Spinal cord (tissue), 10 donors: ENCODE measurements at places on chromosomes 16 and 17. TPM values are rescaled to one million over a fixed set of nuclear protein-coding genes. Genes with fewer than 3 reads are reported as not detected.

The VPS9D1 gene
- 9.4 TPM for total RNA-seq

The ADAP2 gene
- 12.0 TPM for total RNA-seq

The PRDM7 gene
- not detected for total RNA-seq

The ADGRG1 gene
- 30.1 TPM for total RNA-seq

The NHERF2 gene
- total RNA-seq = 52.0 TPM

The MLX gene
- total RNA-seq = 23.7 TPM

The FAM171A2 gene
- 12.1 TPM for total RNA-seq

The ASPHD1 gene
- total RNA-seq = 4.2 TPM

The ACSM2A gene
- total RNA-seq = not detected

The LPO gene
- total RNA-seq = 0.17 TPM

The CYTH1 gene
- 28.1 TPM for total RNA-seq

The PIK3R5 gene
- 3.3 TPM for total RNA-seq

The RBFOX1 gene
- 47.4 TPM for total RNA-seq

The ANTKMT gene
- total RNA-seq = 11.7 TPM

The BRD7 gene
- total RNA-seq = 55.2 TPM

The SRCIN1 gene
- 20.0 TPM for total RNA-seq

The CCL17 gene
- not detected for total RNA-seq

The TMEM100 gene
- 54.0 TPM for total RNA-seq

The DNAI2 gene
- total RNA-seq = 6.4 TPM

The ACBD4 gene
- total RNA-seq = 3.2 TPM

The TBC1D3H gene
- not detected for total RNA-seq

The RAC3 gene
- 51.7 TPM for total RNA-seq

The FAM20A gene
- 46.5 TPM for total RNA-seq

The AARS1 gene
- 100 TPM for total RNA-seq

The ASPA gene
- total RNA-seq = 27.2 TPM

The MPO gene
- total RNA-seq = 6.0 TPM

The NPTX1 gene
- total RNA-seq = 19.4 TPM

The PERCC1 gene
- total RNA-seq = not detected

The SRL gene
- 1.6 TPM for total RNA-seq

The OR3A3 gene
- total RNA-seq = not detected

The PYDC1 gene
- 1.3 TPM for total RNA-seq

The SLC16A5 gene
- total RNA-seq = 8.7 TPM

The EIF3C gene
- 465 TPM for total RNA-seq

The NPIPB12 gene
- 24.8 TPM for total RNA-seq

The KRT15 gene
- not detected for total RNA-seq

The SBK1 gene
- 6.5 TPM for total RNA-seq

The ZSWIM7 gene
- total RNA-seq = 29.0 TPM

The C17orf78 gene
- total RNA-seq = not detected

The IRX3 gene
- total RNA-seq = 4.2 TPM

The CNTNAP4 gene
- total RNA-seq = 17.3 TPM

The ETV4 gene
- 4.7 TPM for total RNA-seq

The C17orf113 gene
- 3.0 TPM for total RNA-seq

The FOXL1 gene
- 3.9 TPM for total RNA-seq

The HELZ gene
- total RNA-seq = 71.6 TPM

The RASL10B gene
- total RNA-seq = 11.0 TPM

The SEZ6 gene
- total RNA-seq = 23.5 TPM

The MATCAP1 gene
- total RNA-seq = 34.6 TPM

The CALB2 gene
- 42.2 TPM for total RNA-seq

The TNS4 gene
- not detected for total RNA-seq

The SPATA22 gene
- 1.2 TPM for total RNA-seq

The RGS9 gene
- total RNA-seq = 34.8 TPM

The HOXB2 gene
- total RNA-seq = 6.6 TPM

The TBX4 gene
- total RNA-seq = not detected

The TPSD1 gene
- not detected for total RNA-seq

The KRT14 gene
- total RNA-seq = 4.9 TPM
